ENCODE measurements at places on chromosomes 11 and 22.
A peak's percentile ranks its signal among the peaks of the same experiment; 100 is the strongest.

DNA sequence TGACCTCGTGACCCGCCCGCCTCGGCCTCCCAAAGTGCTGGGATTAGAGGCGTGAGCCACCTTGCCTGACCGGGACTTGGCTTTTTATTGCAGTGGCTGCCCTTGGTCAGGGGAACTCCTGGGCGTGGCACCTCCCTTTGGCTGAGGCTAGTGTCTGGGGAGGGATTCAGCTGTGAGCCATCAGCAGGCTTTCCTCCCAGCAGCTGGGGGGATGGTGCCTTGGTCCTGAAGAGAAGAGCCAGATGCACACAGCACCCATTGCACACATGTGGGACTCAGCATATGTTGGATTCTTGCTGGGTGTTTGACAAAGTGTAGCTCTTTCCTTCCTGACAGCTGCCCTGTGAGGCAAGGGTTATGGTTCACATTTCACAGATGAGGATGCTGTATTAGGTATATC, 8.4 kb downstream of the CYTH4 start:
- DNase-seq = no peak

DNA sequence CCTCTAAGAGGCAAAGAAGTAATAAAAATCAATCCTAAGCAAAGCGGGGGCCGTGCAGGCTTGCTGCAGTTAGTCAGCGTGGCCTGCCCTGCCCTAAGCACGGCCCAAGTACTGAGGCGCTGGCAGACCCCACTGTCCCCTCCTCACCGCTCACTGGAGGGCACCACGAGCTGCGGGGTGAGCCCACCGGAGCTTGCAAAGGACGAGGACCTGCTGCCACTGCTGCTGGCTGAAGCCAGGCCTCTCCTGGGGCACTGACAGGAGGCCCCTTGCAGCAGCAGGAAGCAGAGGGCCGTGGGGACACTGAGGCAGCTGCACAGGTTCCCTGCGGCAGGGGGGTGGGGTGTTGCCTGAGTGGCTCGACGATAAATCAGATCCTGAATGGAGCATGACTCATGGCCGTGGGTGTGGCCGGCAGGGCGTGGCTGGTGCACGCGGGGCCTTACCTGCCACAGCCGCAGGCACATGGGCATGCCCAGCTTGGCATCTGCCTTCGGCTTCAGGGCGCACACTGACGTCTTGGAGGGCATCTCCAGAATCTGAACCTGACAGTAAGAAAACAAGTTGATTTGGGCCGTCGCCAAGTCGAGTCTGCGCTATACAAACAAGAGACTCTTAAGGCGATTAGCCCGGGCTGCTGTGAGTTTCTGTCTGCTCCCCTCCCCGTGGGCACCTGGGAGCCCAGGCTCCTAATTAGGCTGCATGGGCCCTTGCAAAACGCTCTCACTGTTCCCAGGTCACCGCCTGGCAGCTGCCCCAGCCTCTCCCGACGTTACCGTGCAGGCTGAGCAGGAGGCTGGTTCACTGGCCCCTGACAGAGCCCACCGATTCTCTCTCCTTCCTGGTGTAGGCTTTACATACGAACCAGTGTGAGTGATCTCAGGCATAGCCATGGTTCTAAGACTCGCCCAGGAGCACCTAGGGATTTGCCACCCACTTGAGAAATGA, 45.9 kb downstream of the TBX1 start:
- peak; percentile 22 for DNase-seq

DNA sequence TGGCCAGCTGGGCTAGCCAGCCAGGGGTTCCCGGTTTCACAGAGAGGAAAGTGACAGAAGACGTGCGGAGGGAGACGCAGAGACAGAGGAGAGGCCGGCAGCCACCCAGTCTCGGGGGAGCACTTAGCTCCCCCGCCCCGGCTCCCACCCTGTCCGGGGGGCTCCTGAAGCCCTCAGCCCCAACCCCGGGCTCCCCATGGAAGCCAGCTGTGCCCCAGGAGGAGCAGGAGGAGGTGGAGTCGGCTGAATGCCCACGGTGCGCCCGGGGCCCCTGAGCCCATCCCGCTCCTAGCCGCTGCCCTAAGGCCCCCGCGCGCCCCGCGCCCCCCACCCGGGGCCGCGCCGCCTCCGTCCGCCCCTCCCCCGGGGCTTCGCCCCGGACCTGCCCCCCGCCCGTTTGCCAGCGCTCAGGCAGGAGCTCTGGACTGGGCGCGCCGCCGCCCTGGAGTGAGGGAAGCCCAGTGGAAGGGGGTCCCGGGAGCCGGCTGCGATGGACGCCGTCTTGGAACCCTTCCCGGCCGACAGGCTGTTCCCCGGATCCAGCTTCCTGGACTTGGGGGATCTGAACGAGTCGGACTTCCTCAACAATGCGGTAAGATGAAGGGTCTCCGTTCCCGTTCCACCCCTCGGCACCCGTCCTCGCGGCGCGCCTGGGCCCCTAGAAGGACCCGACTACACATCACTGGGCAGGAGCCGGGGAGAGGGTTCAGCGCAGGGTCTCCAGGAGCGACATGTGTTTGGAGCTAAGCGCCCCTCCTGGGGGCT, at the start of gene CREB3L1:
TSS of gene CREB3L1 (plus strand) at position 41 of the 765 bp plus-strand sequence. CDS start at position 491, 450 bp downstream.
- DNase-seq = peak; percentile 37

DNA sequence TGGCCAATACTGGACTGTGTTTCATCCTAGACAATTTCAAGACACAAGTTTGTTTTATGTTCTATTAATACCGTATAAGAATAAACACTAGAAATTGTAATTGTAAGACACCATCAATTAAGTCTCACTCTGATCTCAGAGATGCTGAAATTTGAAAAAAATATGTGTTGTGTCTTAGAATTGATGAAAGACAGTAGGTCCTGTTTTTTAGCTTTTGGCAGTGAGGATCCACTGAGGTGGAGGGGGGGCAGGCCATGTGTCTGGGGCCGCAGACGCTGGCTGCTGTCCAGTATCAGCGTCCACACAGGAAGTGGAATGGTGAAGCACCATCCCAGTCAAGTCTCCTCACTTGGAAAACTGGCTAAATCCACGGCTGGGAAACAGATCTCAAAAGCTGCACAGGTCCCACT, 22.5 kb upstream of the ALG8 start:
- no peak for DNase-seq

GRCh38 chr11:27916541-27917100, 191.3 kb downstream of the KIF18A start:
- peak; percentile 26 for DNase-seq

DNA sequence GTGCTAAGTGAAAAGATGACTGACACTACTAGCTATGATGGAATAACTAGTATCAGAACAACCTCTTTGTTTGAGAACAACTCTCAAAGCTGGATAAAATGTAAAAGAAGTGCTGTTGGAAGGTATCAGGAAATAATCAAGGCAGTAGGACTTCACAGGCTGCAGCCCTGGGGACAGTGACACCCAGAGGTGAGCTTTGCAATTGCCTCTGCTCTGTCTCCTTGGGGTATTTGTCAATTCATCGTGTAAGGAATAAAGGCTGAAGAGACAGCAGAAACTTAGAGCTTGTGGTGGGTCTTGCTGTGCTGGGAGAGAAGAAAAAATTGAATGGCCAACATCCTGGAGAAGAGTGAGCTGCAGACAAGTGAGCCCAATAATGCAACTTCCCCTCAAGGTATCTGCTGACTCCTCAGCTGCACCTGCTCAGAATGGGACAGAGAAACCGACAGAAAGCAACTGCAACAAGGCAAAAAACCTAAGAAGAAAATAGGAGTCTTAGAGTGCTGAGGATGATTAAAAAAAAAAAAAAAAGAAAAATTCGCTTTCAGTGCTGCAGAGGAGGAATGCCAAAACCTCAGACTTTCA, 141.1 kb downstream of the RCN1 start:
- DNase-seq = no peak

DNA sequence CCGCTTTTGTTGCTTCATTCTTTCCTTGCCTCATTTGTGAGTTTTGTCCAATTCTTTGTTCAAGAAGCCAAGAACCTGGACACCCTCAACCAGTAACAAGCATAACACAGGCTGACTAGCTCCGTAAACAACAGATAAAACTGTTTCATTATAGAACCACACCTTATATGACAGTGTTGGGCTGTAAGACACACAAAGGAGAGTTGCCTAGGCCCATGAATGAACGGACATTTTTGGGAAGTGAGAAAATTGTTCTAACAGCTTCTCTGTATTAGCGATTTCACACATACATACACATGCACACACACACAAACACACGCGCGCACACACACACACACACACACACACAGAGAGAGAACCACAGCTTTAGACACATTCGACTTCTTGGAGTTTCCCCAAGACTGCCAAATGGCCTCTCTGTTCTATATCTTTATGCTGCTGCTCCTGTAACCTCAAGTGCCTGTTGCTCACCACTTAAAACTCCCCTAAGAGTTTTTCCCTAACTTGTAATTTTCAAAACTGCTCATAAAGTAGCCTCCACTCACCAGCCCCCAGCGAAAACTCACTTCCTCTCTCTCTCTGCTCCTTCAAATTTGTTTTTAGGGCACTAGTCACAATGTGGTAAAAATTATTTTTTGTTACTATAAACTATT, 35.9 kb downstream of the CTSC start:
- DNase-seq = no peak

GRCh38 chr11:102874852-102875251, at the start of gene MMP12:
MMP12 (minus strand) TSS chr11:102874982; CDS start chr11:102874937, 45 bp downstream.
- no peak for DNase-seq

DNA sequence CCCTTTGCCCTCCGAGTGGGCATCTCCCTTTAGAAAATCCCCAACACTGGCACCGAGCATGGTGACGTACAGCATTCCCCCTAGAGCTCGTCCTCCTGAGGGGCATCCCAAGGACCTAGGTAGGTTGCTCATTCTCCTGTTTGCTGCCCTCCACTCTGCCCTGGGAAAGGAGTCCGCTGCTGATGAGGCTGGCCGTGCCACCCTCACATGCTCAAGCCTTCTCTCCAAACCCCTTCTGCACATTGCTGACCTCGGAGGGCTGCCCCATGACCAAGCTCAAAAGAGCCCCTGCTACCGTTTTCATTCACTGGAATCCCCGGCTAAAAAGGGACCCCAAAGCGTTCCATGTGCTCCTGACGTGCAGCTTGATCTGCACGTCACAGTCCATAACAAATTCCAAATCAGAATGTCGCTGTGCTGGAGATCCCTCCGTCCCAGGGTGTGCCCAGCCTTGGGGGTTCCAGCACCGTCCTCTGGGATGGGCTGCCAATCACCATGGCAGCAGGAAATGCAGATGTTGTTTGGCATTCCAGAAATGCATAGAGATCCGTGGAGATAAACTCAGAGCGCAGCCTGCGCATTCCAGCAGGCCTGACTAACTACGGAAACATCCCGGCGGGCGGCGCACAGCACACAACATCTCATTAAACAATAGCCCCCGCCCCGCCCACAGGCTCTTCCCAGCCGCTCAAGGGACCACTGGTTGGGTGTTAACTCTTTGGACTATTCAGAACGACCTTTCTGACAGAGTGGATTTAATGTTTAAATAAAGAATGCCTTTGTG, 26.3 kb upstream of the GNB1L start:
- peak; percentile 92 for DNase-seq

GRCh38 chr22:21752276-21752675, 16.7 kb upstream of the YPEL1 start:
- no peak for DNase-seq

DNA sequence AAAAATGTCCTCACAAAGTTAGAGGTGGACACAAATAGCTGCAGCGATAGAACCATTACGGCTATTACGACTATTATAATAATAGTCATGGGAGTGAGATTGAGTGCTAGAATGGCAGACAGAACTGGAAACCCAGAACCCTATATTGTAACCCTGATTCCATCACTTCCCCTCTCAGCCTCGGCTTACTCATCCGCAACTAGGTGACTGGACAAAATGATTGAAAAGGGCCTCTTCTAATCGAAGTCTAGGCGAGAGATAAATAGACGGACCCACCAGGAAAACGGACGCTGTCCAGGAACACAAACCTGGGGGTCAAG, 629 bp downstream of the PSMA1 start:
- no peak for DNase-seq

GRCh38 chr11:5837695-5838094, 4.0 kb downstream of the OR52E6 start:
- no peak for DNase-seq

- no peak for DNase-seq
Observed at GRCh38 chr11:8759634-8760033, 77.0 kb downstream of the RPL27A start.

- no peak for DNase-seq
Observed at GRCh38 chr11:28323621-28324020, 215.4 kb downstream of the METTL15 start.

GRCh38 chr22:45212306-45212709, 28.4 kb downstream of the KIAA0930 start:
- peak; percentile 79 for DNase-seq

DNA sequence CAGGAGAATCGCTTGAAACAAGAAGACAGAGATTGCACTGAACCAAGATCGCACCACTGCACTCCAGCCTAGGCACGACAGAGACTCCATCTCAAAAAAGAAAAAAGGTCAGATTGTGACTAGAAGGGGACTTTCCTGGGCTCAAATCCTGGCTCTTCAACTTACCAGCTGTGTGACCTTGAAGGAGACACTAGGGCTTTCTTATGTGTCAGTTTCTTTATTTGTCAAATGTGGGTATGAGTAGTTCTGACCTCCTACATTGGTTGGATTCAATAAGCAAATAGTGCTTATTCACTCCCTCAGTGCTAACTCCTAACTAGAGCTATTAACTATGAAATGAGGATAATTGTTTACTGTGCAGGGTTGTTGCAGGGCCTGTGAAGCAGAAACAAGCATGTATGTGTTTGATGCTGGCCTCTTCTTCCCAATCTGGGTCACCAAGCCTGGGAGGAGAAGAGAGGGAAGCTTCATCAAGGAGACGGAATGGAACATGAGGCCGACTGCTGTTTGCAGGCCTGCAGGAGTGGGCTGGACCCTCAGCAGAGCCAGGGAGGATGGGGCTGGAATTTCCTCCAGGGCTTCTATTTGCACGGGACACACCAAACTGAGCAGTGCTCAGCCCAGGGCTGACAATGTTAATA, 22.5 kb downstream of the RHOD start:
- DNase-seq = no peak

GRCh38 chr22:42720263-42721044, at the start of gene A4GALT:
A4GALT (minus strand) TSS chr22:42720870; CDS start chr22:42693951, 26,919 bp downstream.
- DNase-seq = no peak

DNA sequence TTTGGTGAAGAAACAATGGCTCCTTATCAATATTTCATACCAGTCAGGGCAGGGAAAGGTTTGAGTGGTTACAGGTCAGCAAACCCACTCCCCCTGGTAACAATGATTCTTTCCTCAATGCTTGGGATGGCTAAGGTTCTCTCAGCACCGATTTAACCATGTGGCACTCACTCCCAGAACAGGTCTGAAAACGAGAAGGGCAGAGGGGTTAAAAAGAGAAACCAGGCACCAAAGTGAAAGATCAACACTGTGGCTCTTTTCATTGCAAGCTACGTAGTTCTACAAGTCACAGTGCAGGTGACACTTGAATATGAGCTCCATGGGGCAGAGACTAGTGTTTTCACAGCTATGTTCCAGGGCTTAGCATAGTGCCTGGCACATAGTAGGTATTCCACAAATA, 132.4 kb downstream of the PLEKHA7 start:
- DNase-seq = no peak

- no peak for DNase-seq
Observed at GRCh38 chr22:41826430-41827383, 6.2 kb upstream of the SREBF2 start.

DNA sequence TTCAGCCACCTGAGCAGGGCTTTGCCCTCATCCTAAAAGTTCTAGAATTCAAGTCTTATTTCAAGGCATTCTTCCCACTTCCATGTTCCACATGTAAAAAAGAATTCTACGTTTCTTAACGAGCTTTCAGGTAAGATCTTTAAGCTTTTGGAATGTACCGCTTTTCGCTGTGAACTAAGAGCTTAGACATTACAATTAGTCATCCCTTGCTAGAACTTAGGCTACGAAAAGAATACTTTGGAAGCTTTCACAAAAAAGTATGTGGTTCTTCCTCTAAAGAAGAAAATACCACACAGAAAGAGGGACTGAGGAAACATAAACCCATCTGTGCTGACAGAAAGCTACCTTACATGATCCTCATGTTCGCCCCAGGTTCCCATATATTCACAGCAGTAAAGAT, 1.9 kb downstream of the NUMA1 start:
- DNase-seq = no peak
